Type B pancreatic cell (in vitro differentiated cells): ENCODE measurements at places on chromosomes 16 and 17. TPM values are rescaled to one million over a fixed set of nuclear protein-coding genes. Genes with fewer than 3 reads are reported as not detected.

The KRTAP4-6 gene
- not detected in 2 replicates for total RNA-seq

The DNAAF8 gene
- 0.74 and 2.6 TPM in 2 replicates for total RNA-seq

The CCT6B gene
- total RNA-seq = 1.5 and 1.8 TPM in 2 replicates

The CSF3 gene
- total RNA-seq = not detected in 2 replicates

The WNT3 gene
- total RNA-seq = 14.1 and 47.7 TPM in 2 replicates

The CCL13 gene
- not detected in 2 replicates for total RNA-seq

The ATP2C2 gene
- 12.2 and 19.3 TPM in 2 replicates for total RNA-seq

The ANKFN1 gene
- 2.4 and 4.0 TPM in 2 replicates for total RNA-seq

The PRAC1 gene
- total RNA-seq = 0.88 TPM in 1 of 2 replicates, not detected in the other

The KRTAP4-1 gene
- not detected in 2 replicates for total RNA-seq

The CNGB1 gene
- total RNA-seq = 0.19 and 2.3 TPM in 2 replicates

The ABCA9 gene
- 0.19 and 5.0 TPM in 2 replicates for total RNA-seq

DNA sequence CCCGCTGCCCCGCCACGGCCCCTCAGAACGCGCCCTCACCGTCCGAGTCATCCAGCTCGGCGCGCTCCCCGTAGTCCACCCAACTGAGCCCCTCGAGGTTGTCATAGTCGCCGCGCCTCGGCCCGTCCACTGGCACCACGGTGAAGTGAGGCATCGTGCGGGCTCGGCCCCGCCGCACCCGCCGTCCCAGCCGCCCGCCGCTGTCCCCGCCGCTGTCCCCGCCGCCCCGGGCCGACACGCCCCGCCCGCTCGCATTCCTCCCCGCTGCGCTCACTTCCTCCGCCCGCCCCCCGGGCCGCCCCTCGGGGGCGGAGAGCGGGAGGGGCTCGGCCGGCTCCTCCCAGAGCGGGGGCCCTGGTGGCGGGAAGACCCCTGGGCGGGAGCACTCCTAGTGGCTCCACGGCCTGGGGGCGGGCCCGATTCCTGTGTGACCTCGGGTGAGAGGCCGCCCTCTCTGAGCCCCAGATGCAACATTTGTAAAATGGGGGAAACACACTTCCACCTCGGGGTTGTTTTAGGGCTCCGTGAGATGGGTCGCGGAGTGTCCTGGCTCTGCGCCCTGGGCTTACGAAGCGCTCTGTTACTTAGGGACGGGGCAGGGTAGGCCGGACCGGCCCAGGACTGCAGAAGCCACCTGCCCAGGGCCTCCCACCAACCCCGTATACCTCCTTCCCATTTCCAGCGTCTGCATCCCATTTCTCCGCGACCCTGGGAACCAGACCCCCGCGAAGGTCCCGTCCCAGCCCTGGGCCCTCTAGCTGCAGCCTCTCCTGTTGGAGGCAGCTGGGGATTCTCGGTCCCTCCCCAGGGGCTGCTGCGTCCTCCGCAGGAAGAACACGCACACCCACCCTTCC is at the start of gene SLC12A4:
Gene SLC12A4 (minus strand): TSS at position 238 of the 854 bp plus-strand sequence. CDS start 84 bp downstream, at position 154.
- peak; percentile 85 for DNase-seq

GRCh38 chr16:59213952-59214351 is 479.8 kb upstream of the GOT2 start:
- no peak for DNase-seq

GRCh38 chr17:82698974-82699442 is 510 bp upstream of the RAB40B start:
- DNase-seq = no peak

- no peak for DNase-seq
These were observed 203.0 kb upstream of the TNRC6C start for GRCh38 chr17:77755410-77755963.

- no peak for DNase-seq
These were observed 55.1 kb downstream of the ZNF778 start for GRCh38 chr16:89272631-89273030.

GRCh38 chr17:17191346-17191792 is 14.8 kb downstream of the PLD6 start:
- no peak for DNase-seq

- DNase-seq = no peak
These were observed 47.6 kb upstream of the AKAP1 start for GRCh38 chr17:57037411-57037810.

- peak; percentile 79 for DNase-seq
These were observed at the start of gene RASL10B for GRCh38 chr17:35731239-35731916. RASL10B (plus strand) TSS chr17:35731639; CDS start chr17:35735185, 3,546 bp downstream.

DNA sequence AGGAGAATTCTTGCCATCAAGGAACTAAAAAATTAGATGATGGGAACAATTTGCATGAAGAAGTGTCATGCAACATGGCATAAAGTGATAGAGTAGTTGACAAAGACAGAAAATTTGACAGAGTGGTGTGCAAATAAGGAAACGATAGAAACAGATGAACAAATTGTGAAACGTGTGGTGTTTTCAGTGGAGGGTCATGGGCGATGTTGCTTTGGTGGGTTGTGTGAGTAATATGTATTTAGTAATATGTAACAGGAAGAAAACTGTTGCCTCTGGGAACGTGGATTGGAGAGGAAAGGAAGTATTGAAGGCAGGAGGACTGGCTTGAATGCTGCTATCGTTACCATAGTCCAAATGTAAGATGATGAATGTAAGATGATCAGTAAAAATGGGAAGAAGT is 3.6 kb downstream of the COX10 start:
- no peak for DNase-seq

DNA sequence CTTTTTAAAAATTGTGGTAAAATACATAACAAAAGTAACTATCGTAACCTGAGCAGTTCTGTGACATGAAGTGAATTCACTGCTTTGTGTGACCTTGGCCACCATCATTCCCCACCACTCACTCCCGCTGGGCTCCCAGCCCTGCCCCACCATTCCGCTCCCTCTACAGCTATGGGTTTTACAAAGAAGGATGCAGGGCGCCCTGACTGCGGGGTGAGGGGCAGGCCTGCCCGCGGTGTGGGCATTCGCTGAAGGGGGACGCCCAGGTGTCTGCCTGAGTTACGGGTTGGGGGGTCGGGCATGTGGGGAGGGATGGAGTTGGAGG is at the start of gene CEMP1:
Gene CEMP1 (minus strand): TSS at position 38 of the 325 bp plus-strand sequence. CDS start 335 bp downstream, outside the sequence.
- no peak for DNase-seq

- no peak for DNase-seq
These were observed 15.3 kb downstream of the NLRC5 start for GRCh38 chr16:57004387-57005250.

GRCh38 chr17:78598013-78598471 is 20.8 kb upstream of the DNAH17 start:
- DNase-seq = no peak

DNA sequence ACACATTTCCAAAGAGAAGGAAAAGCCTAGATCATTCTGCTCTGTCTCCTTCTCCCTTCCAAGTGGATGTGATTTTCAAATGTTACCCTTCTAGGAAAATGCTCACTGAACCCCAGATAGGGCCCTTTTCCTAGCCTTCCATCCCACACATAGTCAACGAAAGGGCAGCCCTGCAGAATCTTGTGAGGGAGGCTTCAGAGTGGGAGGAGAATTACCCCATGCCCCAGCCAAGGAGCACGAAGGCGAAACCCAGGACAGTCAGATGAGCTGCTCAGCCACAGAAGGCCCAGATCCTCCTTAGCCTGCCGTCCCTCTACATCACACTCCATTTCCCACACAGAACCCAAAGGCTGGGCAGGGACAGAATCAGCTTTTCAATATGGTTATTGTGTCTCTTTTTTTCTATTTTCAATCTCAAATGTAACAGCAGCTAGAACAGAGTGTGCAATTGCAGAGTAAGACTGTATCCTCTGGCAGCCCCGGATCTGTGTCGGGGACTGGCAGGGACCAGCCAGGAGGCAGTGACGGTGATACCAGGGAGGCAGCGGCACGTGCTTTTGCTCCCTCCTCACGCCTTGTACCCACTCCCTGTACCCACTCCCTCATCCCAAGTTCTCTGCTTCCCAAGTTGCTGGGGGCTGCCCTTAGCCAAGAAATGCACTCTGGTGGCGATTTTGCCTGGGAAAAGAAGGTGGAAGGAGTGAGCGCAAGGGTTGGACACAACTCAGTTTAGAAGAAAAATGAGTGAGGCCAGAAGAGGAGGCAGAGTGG is 3.7 kb upstream of the SDK2 start:
- DNase-seq = no peak

GRCh38 chr17:76458580-76459490 is 5.9 kb upstream of the UBE2O start:
- no peak for DNase-seq

DNA sequence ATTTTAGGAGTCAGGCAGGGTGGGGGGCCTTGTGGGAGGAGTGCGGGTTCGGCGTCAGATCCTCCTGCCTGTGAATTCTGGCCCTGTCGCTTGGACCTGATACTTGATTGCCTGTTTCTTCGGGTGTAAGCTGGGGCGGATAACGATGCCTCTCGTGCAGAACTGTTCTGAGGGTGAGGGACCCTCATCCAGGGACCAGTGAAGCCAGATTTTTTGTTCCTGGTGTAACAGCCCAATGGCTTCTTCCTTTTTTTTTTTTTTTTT is 1.3 kb downstream of the TBCD start:
- no peak for DNase-seq

- DNase-seq = no peak
These were observed 136.0 kb upstream of the TNRC6C start for GRCh38 chr17:77822302-77823030.

- DNase-seq = no peak
These were observed 16.3 kb upstream of the RFFL start for GRCh38 chr17:35079547-35080423.

DNA sequence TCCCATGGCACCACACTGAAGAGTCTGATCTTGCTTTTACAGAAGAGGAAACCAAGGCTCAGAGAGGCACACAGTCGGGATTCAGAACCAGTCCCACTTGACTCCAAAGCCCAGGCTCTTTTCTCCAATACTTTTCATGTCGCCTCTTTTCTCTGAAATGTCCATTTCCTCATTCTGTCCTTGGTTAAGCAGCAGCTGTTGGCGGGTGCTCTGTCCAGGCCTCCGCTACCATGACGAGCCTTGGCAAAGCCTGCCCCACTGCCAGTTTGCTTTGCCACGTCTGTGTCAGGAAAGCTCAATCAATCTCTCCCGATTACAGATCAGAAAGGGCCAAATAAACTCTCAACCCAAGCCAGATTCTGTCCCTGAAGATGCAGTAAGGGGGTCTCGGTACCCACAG is 9.1 kb upstream of the CEP295NL start:
- DNase-seq = no peak

DNA sequence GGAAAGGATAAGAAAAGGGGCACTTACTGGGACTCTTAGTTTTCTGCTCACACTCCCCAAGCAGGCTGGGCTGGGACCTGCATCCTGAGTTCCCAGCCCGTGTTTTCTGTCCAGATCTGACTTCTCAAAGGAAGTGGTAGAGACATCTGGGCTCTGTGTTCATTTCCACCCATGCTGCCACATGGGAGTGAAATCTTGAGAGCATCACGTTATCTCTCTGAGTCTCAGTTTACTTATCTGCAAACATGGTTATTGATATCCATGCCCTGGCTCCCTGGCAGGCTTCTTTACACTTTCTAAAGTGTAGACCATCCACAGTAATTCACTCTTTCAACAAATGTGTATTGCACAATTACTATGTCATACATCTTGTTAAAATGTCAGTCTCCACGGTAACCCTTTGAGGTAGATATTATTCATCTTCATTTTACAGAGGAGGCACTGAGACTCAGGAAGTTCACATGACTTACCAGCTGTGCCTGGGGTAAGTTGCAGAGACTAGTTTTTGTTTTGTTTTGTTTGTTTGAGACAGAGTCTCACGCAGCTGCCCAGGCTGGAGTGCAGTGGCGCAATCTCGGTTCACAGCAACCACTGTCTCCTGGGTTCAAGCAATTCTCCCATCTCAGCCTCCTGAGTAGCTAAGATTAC is 3.4 kb downstream of the ZNF688 start:
- no peak for DNase-seq

- DNase-seq = no peak
These were observed 84.5 kb downstream of the WNT3 start for GRCh38 chr17:46733837-46734475.

DNA sequence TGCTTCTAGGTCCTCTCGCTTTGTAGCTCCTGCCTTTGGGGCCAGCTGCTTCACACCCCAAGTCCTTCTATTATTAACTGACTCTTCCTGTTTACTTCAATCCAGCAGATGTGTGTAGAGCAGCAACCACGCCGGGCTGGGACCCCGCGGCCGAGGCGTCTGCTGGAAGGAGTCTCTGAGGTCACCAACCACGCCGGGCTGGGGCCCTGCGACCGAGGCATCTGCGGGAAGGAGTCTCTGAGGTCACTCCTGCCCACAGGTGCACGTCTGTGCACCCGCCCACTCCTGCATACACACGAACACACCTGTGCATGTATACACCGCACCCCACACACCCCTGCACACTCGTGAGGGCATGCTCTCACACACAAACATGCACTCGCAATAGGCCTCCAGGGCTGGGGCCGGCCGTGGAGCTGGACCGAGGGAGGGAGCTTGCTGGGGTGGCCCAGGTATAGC is 7.8 kb upstream of the TEX19 start:
- no peak for DNase-seq

DNA sequence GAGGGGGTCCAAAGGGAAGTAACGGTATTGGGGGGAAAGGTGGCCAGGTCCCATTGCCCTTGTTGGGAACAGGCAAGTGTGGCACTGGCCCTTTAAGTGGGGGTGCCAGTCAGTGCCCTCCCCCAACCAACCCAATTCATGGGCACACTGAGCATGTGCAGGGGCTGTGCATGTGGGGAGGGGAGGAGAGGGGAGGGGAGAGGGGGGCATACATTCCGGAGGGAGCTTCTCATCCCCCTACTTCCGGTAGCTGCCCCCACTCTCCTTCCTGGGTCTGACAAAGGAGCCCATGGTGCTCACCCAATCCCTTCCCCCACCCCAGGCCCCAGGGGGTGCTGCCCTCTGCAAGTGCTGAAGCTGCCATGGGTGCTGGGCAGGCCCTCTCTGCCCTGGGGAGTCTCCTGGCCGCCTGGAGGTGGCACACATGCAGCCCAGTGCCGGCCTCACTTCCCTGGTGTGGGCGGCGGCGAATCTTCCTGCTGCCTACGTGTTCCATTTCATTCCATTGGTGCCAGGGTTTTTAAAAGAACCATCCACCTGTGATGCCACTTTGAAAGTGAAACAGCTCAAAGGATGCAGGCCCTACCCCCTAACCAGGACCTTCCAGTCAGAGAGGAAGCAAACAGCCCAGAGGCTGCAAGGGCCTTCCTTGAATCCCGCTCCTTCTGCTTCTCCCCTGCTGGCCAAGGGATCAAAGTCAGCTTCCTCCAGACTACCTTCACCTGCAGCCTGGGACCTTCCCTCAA is 11.0 kb downstream of the HEXIM2 start:
- DNase-seq = no peak

DNA sequence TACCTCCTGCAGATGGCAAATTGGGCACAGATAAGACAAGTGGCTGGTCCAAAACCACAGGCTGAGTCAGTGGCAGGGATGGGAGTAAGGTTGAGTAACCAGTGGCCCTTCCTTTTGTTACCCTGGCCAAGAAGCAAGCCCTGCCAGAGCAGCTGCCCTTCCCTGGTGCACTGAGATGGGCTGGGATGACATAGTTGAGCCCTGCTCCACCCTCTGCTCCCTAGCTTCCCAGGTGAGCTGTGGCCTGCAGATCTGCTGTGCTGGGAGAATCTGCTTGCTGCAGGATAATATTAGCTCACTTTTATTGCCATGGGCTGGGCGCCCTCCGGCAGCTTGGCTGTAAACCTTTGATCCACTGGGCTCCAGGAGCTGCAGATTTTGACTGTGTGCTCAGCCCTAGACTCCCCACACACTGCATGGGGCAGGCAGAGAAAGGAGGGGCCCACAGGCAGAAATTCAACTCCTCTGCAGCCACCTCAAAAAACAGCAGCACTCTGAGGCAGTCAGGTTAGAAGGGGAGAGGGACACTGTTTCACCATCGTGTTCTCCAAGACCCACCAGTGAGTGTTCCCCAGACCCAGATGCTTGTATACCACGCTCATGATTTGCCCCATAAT is 101.8 kb downstream of the CBLN1 start:
- no peak for DNase-seq

- DNase-seq = no peak
These were observed 66.3 kb upstream of the ENDOV start for GRCh38 chr17:80348551-80349150.
